ENCODE measurements at places on chromosomes 3 and 15.

DNA sequence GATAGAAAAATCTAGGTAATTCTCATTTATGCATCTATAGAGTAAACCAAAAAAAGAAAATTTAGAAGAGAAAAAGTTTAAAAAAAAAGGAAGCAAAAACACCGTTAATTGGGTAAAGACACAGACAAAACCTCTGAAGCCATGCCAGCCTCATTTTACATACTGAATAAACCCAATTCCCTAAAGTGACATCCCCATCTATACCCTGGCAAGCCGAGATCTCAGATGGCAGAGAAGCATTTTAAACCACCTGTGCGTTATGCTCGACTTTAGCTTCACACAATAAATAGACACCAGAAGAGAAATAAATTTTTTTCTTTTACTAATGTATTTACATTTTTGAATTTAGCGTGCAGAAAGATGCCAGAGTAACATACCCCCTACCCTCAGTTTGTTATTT is 382.1 kb downstream of the PLCL2 start:
- no peak for DNase-seq

DNA sequence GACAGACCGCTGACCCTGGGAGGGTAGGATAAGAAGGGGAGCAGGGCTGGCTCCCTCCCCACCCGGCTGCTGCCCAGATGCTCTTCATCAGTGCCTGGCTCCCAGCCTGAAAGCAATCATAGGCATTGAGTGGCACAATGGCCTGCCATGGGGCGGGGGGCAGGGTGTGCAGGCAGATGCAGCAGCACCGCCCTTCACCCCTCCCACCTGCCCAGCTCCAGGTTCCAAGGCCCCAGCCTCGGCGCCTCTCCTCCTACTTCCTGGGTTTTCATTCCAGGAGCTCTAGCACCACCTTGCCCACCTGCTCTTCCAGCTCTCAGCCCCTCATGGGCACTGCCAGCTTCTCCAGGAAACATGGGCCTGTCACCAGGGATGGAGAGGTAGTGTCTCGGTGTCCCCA is 101.7 kb downstream of the MEGF11 start:
- no peak for DNase-seq

- DNase-seq: no peak
Observed at GRCh38 chr3:139937674-139938279, 2.8 kb downstream of the CLSTN2 start.

GRCh38 chr3:127607675-127608361 is 9.6 kb downstream of the MCM2 start:
- DNase-seq: no peak

DNA sequence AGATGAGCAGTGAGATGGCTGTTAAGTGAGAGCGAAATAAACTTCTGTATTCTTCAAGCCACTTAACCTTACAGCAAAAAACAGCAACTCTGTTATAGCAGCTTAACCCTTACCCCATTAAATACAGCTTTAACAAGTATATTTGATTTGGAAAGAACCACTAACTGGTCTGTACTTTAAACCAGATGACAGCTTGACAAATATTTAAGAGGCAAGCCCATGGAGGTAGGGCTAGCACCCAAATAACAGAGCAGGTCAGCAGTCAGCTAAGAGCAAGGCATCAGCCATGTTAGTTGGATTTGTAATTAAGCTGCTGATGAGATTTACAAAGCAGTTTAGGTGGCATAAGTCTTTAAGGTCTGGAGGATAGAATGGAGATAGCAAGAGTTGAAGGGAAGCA is 3.5 kb downstream of the LZTFL1 start:
- no peak for DNase-seq

GRCh38 chr3:43968465-43968864 is 273.2 kb upstream of the TOPAZ1 start:
- DNase-seq: no peak

DNA sequence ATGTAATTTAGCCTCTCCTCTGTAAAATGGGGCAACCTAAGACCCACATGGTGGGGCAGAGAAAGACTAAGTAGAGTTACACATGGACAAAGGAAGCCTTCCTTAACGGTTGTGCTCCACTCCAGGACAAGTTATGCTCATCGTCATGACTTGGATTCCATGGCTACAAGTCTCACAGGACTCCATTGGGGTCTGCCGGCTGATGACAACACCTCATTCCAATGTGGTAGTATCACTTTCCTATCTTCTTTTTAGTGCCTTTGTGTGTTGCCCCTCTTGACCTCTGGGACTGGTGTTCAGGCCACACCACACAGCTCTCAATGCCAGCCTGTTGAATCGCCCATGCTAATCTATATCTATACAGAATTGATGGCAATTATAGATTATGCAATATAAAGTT is 181.3 kb upstream of the WNT5A start:
- DNase-seq: no peak

GRCh38 chr3:169822540-169822939 is 9.8 kb upstream of the LRRC34 start:
- no peak for DNase-seq

DNA sequence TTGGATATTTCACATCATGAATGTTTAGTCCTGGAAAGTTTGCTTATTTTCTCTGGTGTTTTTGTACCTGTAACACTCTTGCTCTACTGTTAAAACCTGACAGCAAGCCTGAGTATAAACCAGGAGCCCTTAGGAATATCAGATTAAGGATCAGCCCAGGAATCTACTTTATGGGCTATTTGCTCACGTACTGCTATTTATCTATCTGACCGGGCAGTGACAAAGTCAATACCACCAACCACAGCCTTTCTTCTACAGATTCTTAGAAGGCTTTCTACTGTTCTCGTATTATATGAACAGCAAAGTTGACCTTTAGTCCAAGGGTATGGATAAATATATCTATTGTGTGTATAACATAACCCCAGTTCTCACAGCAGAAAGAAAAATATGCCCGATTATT is 521.2 kb downstream of the RBMS3 start:
- no peak for DNase-seq
